ENCODE measurements at places on chromosomes 7 and 10. TPM values are rescaled to one million over a fixed set of nuclear protein-coding genes. Genes with fewer than 3 reads are reported as not detected.

The PDK4 gene
- total RNA-seq = 32.8 TPM

The AGBL3 gene
- 21.6 TPM for total RNA-seq

The KIAA1549 gene
- 7.4 TPM for total RNA-seq

DNA sequence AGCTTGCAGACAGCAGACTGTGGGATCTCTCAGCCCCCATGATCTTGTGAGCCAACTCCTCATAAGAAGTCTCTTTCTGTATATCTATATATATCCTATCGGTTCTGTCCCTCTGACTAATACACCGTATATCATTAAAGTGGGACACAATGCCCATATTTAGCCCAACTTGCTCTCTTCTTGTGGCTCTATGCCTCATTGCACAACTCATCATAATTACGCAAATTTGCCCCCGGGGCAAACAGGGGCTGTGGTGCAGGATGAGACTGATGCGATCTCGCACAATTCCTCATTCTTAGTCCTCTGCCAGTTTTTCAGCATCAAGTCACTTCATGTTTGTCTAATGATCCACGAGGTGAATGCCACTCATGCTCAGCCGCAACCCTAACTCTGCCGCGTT, 183.2 kb downstream of the PRPF18 start:
- no peaks in the 10 kb centered on the region for H3K27me3 ChIP-seq
- no peak overlapping the region for H3K4me3 ChIP-seq
- no peak for DNase-seq
- H3K36me3 ChIP-seq = no peaks in the 10 kb centered on the region
- no peaks in the 10 kb centered on the region for H3K4me1 ChIP-seq

The CALHM1 gene
- 0.24 TPM for total RNA-seq

GRCh38 chr7:47498229-47499056, 83.5 kb downstream of the TNS3 start:
- no peak for DNase-seq
- no peak overlapping the region for H3K27ac ChIP-seq
- no peaks in the 10 kb centered on the region for H3K27me3 ChIP-seq
- no peaks in the 10 kb centered on the region for H3K36me3 ChIP-seq
- peaks cover 47% of the 10 kb centered on the region for H3K4me1 ChIP-seq

DNA sequence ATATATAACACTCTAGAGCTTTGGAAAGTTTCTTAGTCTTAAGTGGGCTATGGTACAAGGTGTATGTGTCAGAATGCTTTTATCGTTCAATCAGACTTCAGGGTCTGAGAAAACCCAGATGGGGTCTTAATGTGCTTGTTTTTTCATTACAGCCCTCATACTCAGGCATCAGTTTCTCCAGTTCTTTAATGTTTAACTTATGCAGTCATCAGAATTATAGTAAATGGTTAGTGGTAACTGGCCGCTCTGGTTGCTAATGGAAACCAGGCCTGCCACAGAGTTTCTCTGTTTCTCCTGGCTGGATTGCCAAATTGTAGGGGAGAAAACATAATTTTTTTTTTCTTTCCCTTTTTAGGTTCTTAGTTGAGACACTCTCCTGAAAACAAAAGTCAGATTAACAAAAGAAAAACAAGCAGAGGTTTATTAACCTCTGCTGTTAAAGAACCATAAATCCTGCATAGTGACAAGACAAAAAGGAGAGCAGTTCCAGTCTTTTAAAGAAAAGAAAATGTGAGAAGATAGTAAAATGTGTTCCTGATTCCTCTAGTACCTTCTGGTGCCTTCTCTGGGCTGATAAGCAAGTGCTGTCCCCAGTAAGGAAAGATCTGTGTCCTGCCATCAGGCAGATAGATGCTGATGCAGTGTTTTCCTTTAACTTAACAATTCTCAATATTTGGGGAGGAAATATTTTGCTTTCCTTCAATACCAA, 21.5 kb upstream of the GHITM start:
- no peaks in the 10 kb centered on the region for H3K4me1 ChIP-seq
- no peak overlapping the region for H3K27ac ChIP-seq
- H3K4me3 ChIP-seq = no peak overlapping the region
- H3K36me3 ChIP-seq = no peaks in the 10 kb centered on the region
- no peaks in the 10 kb centered on the region for H3K27me3 ChIP-seq

GRCh38 chr7:77306231-77307067, 106.8 kb upstream of the FGL2 start:
- H3K27ac ChIP-seq = peak overlapping the region; percentile 59
- H3K27me3 ChIP-seq = no peaks in the 10 kb centered on the region
- no peak overlapping the region for H3K4me3 ChIP-seq
- DNase-seq = peak; percentile 77

The GATA3 gene
- 1.9 TPM for total RNA-seq

GRCh38 chr10:107011105-107011504, 153.4 kb downstream of the SORCS1 start:
- no peaks in the 10 kb centered on the region for H3K4me1 ChIP-seq
- DNase-seq = no peak
- no peaks in the 10 kb centered on the region for H3K27me3 ChIP-seq
- H3K36me3 ChIP-seq = no peaks in the 10 kb centered on the region
- H3K27ac ChIP-seq = no peak overlapping the region

The IFIT3 gene
- 6.9 TPM for total RNA-seq

DNA sequence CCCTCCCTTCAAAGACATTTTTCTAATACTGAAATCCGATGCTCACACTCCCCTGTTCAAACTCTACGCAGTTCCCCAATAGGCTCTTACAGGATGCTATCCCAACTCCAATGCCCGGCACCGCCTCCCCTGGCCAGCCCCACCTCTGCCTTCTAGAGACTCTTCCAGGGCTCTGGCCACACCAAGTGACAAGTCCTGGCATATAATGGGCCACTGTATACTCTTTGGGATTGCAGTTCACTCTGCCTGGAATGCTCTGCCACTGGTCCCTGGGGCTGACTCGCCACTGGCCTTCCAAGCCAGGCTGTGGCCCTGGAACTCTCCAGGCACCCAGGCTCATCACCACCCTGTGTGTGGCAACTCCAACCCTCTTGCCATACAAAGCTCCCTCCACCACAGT, 3.1 kb upstream of the BRI3 start:
- DNase-seq = no peak
- no peak overlapping the region for H3K27ac ChIP-seq
- no peaks in the 10 kb centered on the region for H3K36me3 ChIP-seq
- H3K27me3 ChIP-seq = no peaks in the 10 kb centered on the region

DNA sequence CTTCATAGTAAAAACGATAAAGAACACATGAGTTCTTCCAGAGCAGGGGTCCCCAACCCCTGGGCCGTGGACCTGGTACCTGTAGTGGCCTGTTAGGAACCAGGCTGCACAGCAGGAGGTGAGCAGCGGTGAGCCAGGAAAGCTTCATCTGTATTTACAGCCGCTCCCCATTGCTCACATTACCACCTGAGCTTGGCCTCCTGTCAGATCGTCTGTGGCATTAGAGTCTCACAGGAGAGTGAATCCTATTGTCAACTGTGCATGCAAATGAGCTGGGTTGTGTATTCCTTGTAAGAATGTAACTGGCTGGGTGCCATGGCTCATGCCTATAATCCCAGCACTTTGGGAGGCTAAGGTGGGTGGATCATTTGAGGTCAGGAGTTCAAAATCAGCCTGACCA, 229.5 kb downstream of the CNTNAP2 start:
- H3K4me3 ChIP-seq = no peak overlapping the region
- no peak overlapping the region for H3K27ac ChIP-seq
- no peaks in the 10 kb centered on the region for H3K4me1 ChIP-seq

- no peak overlapping the region for H3K4me3 ChIP-seq
- no peaks in the 10 kb centered on the region for H3K4me1 ChIP-seq
- no peak for DNase-seq
Measured at GRCh38 chr10:1558906-1559305, 178.4 kb downstream of the ADARB2 start.

The ZNF425 gene
- total RNA-seq = 4.3 TPM

The GRIFIN gene
- total RNA-seq = not detected

DNA sequence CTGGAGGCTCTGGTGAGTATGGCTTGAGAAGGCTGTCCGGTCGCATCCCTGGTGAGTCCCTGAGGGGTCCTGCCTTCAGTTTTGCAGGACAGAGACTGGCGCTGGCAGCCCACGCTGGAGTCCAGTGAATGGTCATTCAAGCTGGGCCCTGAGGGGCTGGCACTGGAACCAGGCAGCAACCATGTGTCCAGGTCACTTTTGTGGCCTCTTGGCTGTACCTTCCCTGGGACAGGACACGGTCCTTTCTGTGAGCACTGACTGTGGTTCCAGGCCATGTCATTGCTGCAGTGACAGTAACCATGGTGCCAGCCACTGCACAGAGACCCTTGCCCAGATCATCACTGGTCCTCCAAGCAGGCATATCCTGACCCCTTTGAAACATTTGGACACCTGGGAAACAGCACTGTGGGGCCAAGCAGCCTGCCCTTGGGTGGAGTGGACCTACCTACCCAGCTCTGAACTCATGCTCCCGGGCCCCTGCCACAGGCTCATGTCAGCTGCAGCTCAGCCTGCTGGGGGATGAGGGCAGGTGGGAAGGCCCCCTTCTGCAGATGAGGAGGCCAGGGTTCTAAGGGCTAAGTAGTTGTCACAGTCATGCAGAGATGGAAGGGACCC, 72.1 kb downstream of the ADCY1 start:
- no peaks in the 10 kb centered on the region for H3K36me3 ChIP-seq
- no peak overlapping the region for H3K4me3 ChIP-seq
- no peak overlapping the region for H3K27ac ChIP-seq
- H3K4me1 ChIP-seq = no peaks in the 10 kb centered on the region

- no peaks in the 10 kb centered on the region for H3K36me3 ChIP-seq
- no peak for DNase-seq
- H3K27me3 ChIP-seq = no peaks in the 10 kb centered on the region
- no peak overlapping the region for H3K27ac ChIP-seq
- no peak overlapping the region for H3K4me3 ChIP-seq
Measured at GRCh38 chr7:74405899-74406512, 47.7 kb upstream of the GTF2IRD1 start.

DNA sequence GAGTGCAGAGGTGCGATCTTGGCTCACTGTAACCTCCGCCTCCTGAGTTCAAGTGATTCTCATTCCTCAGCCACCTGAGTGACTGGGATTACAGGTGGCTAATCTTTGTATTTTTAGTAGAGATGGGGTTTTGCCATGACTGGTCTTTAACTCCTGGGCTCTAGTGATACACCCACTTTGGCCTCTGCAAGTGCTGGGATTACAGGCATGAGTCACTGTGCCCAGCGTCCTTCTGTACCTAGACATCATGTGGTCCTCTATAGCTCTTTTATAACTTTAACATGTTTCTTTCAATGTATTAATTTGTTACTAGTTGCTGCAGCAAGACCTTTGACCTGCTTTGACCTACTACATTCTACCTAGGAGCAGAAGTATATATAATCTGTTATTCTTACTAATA, 38.7 kb upstream of the BICC1 start:
- no peak overlapping the region for H3K27ac ChIP-seq
- H3K4me1 ChIP-seq = no peaks in the 10 kb centered on the region
- no peaks in the 10 kb centered on the region for H3K27me3 ChIP-seq
- no peak for DNase-seq
- H3K4me3 ChIP-seq = no peak overlapping the region

DNA sequence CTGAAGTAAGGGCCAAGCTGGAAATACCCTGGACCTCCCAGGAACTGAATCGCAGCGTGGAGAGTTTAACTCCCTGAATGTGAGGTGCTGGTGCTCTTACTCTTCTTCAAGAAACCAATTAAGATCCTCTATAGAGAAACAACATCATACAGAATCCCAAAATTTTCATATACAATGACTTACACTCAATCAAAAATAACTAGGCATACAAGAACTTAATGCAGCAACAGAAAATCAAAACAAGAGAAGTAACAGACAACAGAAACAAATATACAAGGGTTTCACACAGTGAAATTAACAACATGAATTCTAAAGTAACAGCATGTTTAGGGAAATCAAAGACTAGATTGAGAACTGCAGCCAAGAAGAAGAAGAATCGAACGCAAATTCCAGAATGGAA, 37.7 kb downstream of the RNF216 start:
- H3K4me1 ChIP-seq = peaks cover 12% of the 10 kb centered on the region
- H3K27ac ChIP-seq = no peak overlapping the region
- no peak for DNase-seq
- no peaks in the 10 kb centered on the region for H3K36me3 ChIP-seq

The COL1A2 gene
- 866 TPM for total RNA-seq

DNA sequence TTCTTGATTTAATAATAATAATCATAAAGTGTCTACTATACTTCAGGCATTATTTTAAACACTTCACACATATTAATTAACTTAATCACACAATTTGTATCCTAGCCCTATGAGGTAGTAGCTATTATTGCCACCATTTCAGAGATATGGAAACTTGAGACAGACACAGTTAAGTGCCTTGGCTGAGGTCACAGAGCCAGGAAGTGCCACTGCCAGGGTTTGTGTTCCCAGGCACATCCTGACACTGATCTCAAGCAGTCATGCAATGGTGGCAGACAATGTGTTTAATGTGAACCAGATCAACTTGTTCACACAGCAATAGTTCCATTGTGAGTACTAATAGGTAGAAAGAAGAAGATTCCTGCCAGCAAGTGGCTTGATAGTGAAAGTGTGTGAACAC, 666.0 kb downstream of the SUGCT start:
- H3K27me3 ChIP-seq = no peaks in the 10 kb centered on the region
- no peaks in the 10 kb centered on the region for H3K36me3 ChIP-seq
- no peak overlapping the region for H3K27ac ChIP-seq
- DNase-seq = no peak

DNA sequence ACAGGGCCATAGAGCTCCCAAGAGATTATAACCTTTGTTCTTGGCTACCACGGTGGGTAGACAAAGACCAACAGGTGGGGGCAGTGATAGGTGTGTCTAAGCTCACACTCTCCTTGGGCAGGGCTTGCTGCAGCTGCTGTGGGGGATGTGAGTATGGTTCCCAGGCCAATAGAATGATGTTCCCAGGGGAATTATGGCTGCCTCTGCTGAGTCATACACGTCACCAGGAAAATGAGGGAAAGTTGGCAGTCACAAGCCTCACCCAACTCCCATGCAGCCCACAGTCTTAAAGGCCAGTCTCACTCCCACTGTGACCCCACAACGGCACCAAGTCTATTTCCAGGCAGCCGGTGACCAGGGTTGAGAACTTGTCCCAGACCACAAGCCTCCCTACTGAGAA, 453.4 kb upstream of the PODXL start:
- H3K36me3 ChIP-seq = no peaks in the 10 kb centered on the region
- no peak for DNase-seq
- H3K4me3 ChIP-seq = no peak overlapping the region
- no peaks in the 10 kb centered on the region for H3K4me1 ChIP-seq
- no peak overlapping the region for H3K27ac ChIP-seq

GRCh38 chr10:126011995-126012394, 115.6 kb downstream of the FANK1 start:
- H3K4me3 ChIP-seq = no peak overlapping the region
- no peaks in the 10 kb centered on the region for H3K36me3 ChIP-seq
- DNase-seq = no peak
- H3K4me1 ChIP-seq = no peaks in the 10 kb centered on the region
- no peaks in the 10 kb centered on the region for H3K27me3 ChIP-seq

GRCh38 chr7:94449151-94449725, 54.5 kb downstream of the COL1A2 start:
- H3K27me3 ChIP-seq = no peaks in the 10 kb centered on the region
- no peak overlapping the region for H3K4me3 ChIP-seq
- DNase-seq = no peak
- H3K4me1 ChIP-seq = no peaks in the 10 kb centered on the region
- H3K27ac ChIP-seq = no peak overlapping the region
- no peaks in the 10 kb centered on the region for H3K36me3 ChIP-seq

- H3K4me3 ChIP-seq = no peak overlapping the region
- peaks cover 14% of the 10 kb centered on the region for H3K4me1 ChIP-seq
- H3K27ac ChIP-seq = no peak overlapping the region
- H3K27me3 ChIP-seq = no peaks in the 10 kb centered on the region
- no peak for DNase-seq
Measured at GRCh38 chr7:66537876-66538275, 90.8 kb upstream of the KCTD7 start.

The ASIC3 gene
- total RNA-seq = 37.9 TPM
